ENCODE measurements at places on chromosomes 3 and 15.

- DNase-seq, result no peak
These were observed 21.4 kb downstream of the CHDH start for GRCh38 chr3:53824795-53825194.

DNA sequence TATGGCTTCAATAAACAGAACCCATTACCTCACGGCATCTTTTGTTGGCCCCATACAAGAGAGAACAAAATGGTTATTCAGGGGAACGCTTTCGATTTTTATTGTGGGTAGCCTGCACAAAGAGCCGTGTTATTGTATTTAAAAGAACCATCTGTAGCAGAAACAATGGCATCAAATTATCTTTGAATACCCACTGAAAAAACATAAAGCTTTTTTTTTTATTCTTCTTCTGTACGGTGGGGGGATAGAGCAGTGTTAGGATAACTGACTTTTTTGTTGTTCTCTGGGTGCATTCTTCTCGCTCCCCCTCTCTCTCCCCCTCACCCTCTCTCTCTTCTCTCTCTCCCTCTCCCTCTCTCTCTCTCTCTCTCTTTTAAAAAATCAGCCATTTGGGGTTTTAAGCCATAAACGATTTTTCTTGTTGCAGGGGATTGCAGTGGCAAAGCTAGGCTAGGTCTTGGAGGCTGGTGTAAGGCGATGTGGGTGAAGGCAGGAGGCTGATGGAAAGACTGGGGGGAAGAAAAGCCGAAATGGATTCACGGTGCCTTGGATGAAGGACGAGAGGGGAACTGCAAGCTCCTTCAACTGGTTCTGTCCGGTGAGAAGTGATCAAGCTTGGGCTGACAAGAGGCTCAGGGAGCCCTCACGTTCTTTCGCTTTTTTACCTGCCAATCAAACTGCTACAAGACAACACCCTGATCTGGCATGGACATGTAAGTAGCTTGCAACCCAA lies 12.4 kb upstream of the SOX2 start:
- no peak for DNase-seq

DNA sequence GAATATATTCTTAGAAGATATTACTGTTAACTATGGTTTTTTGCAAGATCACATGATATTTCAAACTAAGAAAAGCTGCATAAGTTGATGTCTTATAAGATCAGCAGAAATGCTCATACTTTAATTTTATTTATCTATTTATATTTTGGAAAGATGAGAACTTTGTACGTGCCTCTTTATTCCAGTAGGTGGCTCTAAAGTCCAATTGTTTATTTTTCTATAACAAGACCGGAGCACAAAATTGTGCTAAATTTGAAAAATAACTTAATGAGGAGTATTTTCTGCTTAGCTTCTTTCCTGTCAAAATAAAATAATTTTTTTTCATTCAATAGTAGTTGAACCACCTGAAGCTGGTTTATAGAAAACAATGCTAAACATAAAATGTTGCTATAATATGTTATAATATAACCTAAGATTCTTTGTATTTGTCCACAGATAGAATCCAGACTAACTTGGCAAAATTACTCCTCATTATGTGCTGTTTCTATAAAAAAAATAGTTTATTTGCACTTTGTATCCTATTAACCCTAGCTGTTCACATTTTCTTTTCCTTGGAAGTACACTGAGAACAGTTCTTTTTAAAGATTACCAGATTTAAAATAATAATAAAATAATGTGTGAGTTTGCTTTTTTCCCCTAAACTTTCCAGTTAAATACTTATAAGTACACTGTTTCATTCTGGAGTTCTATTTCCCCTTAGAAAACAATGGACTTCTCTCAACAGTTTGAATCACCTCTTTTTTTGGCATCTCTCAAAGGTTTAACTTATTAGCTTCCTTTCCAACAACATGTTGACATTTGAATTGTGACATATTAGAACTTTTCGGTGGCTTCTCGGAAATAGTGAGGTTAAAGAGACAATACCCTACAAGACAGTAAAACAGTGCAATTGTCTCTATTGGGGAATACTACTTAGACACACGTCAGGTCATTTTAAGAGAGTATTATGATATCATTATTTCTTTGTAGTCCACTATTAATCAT lies 530.0 kb downstream of the MECOM start:
- DNase-seq, result no peak

GRCh38 chr3:299590-300301 lies 103.2 kb downstream of the CHL1 start:
- no peak for DNase-seq

GRCh38 chr15:31869686-31870307 lies 160.5 kb upstream of the CHRNA7 start:
- DNase-seq, result no peak

- peak; percentile 2 for DNase-seq
These were observed 718.9 kb downstream of the NLGN1 start for GRCh38 chr3:174116421-174116820.

DNA sequence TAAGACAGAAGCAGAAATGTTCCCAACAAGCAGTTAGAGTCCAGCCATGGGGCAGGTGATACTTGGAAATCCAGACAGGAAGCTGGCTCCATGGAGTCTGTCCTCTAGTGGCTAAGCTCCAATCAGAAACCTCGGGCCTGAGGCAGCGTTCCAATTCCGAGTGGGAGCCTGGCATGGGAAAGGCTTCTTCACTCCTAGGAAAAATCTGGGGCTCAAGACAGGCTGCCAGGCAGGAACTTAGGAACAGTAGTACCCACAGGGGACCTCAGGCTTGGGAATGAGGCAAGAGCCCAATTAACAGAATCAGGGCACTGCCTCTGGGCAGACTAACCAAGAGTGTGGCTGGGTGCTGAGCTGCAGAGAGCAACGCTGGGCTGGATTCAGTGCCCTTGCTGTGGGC lies 6.2 kb upstream of the ATP13A4 start:
- no peak for DNase-seq

GRCh38 chr15:38671675-38672254 lies 107.2 kb upstream of the RASGRP1 start:
- DNase-seq, result no peak

DNA sequence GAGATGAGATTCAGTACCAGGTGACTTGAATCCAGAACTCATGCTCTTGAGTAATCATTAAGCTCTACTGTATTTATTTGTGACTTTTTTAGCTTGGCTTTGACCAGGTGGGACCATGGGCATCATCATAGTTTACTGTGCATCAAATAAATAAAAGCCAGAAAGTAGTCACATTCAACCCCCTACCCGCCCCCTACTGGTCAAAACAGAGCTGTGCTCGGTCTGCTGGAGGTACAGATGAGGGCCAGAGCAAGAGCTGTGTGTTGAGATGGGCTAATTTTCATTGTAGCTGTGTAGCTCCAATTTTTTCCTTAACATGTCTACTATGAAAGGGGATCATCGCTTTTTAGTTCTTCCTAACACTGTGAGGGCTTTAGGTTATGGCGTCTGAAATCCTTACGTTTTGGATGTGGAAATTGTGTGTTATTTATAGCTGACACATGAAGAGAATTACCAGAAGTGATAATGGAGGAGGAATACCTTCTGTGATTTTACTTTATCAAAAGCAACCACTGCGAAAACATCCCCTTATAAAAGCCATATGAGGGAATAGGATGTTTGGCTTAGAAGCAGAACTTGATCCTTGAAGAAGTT lies 375.1 kb downstream of the PTPRG start:
- no peak for DNase-seq

DNA sequence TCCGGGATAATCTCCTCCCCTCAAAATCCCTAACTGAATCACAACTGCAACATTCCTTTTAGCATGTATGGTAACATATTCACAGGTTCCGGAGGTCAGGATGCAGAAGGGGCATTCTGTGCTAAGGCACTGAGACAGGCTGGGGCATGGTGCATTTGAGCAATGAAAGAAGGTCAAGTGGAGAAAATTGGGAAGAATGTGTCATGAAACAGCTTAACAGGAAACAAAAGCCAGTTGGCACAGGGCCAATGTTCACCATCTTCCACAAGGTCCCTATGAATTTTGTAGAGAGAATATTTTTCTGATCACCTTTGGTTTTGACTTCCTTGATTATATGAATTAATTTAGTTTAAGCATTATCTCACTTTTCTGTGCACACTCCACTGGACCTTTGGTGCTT lies 587.7 kb upstream of the NR2F2 start:
- DNase-seq, result no peak

DNA sequence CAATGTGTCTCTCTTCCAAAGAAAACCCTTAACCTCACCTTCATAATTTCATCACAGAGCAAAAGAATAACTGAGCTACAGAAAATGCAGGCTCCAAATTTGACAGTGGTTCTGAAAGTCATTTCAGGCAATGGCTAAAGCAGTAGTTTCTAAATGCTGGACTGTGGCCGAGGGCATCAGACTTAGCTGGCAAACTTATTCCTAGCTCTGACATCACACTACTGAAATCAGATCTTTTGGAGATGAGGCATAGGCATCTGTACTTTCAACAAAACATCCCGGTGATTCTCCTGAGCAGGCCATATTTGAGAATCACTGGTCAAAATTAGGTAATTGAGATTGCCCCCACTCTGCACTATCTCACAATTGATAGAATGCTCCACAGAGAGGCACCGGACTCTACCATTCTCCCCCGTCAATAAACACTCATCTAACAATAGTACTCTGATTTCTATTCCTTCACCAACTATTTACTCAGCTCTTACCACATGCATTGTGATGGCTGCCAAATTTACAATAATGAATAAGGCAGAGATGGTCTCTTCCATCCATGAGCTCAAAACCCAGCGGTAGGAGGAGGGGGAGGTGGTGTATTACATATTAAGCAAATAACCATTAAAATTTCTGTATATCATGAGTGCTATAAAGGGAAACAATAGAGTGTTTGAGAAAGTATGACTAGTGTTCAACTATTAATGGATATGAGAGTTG lies 57.3 kb upstream of the SPRED1 start:
- no peak for DNase-seq

GRCh38 chr15:101844916-101845315 lies 32.9 kb downstream of the OR4F15 start:
- DNase-seq, result no peak

- no peak for DNase-seq
These were observed 9.6 kb upstream of the SMARCC1 start for GRCh38 chr3:47791193-47791855.

GRCh38 chr3:165545059-165545458 lies 292.2 kb downstream of the BCHE start:
- no peak for DNase-seq

GRCh38 chr15:93664213-93664956 lies 567.0 kb upstream of the MCTP2 start:
- DNase-seq, result no peak

DNA sequence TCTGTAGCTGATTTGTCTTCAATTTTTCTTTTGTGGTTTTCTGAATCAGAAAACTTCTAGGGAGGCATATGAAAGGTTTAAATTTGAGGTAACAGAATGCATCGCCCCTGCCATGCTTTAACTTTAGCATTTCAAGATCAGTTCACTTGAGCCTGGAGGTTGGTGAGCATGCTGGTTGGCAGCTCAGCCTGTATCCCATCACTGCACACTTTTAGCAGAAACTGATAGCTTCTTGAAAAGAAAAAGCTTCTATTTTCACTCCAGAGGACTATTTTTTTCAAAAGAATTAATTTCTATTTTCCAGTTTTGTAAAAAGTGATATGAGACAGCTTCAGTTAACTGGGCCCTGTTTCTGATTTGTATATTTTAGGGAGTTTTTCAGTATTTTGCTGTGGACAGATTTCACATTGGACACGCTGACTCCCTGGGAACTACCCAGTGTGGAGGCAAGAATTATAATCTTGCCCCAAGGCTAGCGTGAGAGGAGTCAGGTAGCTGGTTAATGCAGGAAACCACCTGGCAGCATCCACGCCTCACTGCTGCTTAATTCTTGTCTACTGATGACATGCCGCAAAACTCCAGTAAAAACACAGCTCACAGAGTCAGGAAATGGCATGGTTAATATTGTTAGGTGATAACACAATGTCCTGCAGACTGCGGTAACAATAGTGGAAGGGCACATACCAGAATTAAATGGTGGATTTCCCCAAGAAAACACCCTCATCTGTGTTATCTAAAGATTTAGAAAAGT lies 71.4 kb downstream of the DUT start:
- DNase-seq, result no peak

DNA sequence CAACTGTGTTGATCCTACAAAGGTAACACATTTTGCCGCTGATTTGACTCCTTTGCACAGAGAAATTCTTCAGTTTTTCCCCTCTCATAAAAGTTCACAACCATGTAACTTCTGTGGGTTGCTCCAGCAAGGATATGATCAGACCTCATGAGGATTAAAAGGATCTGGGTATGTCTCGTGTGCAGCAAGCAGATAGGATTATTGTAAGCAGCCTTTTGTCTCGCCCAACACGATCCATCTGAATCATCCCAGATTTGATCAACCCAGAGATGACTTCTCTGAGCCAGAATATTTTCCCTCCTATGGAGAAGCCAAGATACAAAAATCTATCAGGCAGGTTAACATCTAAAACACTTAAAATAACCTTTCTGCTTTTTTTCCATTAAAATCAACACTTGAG lies 12.8 kb upstream of the BNIP2 start:
- no peak for DNase-seq

DNA sequence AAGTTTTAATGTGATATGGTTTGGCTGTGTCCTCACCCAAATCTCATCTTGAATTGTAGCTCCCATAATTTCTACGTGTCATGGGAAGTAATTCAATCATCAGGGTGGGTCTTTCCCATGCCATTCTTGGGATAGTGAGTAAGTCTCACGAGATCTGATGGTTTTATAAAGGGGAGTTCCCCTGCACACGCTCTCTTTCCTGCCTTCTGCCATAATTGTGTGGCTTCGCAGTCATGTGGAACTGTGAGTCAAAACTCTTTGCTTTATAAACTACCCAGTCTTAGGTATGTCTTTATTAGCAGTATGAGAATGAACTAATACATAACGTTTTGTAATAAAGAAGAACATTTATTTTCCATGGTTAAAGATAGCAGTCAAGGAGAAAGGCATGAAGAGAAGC lies 39.2 kb upstream of the GOLIM4 start:
- DNase-seq, result no peak

DNA sequence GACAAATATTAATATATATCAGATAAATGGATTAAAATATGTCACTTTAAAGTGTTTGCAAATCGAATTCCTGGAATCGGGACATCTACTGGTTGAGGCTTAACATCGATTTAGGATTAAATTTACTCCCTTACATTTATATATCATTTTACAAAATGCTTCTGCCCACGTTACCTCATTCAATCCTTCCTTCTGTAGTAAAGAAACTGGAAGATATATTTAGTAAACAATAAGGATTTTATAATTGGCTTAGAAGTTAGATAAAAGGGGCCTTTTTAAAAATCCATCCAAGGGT lies 1.3 kb downstream of the CLPX start:
- no peak for DNase-seq

DNA sequence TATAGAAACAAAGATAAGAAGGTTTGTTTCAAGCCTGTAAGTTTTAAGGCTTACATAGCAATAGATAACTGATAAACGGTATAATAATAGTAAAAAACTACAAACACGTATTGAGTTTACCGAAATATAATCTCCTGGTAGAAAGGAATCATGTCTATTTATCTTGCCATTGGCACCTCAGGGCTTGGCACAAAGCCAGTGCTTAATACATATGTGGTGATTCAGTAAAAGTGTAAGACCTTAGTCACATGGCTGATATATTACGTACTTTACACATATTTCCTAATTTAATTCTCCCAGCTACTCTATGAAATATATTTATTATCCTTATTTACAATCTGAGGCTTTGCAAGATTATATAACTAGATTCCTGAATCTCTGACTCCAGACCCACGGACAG lies 32.0 kb upstream of the SLCO3A1 start:
- no peak for DNase-seq

GRCh38 chr15:95300958-95301357 lies 1029.5 kb upstream of the NR2F2 start:
- no peak for DNase-seq

GRCh38 chr15:70400766-70401541 lies 303.2 kb upstream of the TLE3 start:
- DNase-seq, result no peak
